Brain (organoid and tissue), 16 donors: ENCODE measurements at places on chromosomes 7 and 10. TPM values are rescaled to one million over a fixed set of nuclear protein-coding genes. Genes with fewer than 3 reads are reported as not detected.

Gene PGAM2
- polyA plus RNA-seq, result 141 TPM

Gene UROS
- 45.3 TPM for polyA plus RNA-seq

Gene ZSWIM8
- 81.2 TPM for polyA plus RNA-seq

Gene ADIRF
- polyA plus RNA-seq, result 84.5 TPM

Gene PNPLA8
- polyA plus RNA-seq, result 11.8 TPM

Gene FGFR2
- polyA plus RNA-seq, result 88.5 TPM

Gene ZMIZ2
- polyA plus RNA-seq, result 118 TPM

Gene NYAP1
- 20.8 TPM for polyA plus RNA-seq

Gene WIPF3
- polyA plus RNA-seq, result 17.6 TPM

Gene ELN
- 61.1 TPM for polyA plus RNA-seq

Gene GDF10
- 1.1 TPM for polyA plus RNA-seq

Gene ADAP1
- 60.1 TPM for polyA plus RNA-seq

Gene DOCK4
- polyA plus RNA-seq, result 8.4 TPM

Gene MAGI2
- polyA plus RNA-seq, result 14.6 TPM

Gene FEZF1
- 0.15 TPM for polyA plus RNA-seq

Gene EXOSC1
- 27.5 TPM for polyA plus RNA-seq

Gene MSS51
- polyA plus RNA-seq, result not detected

Gene RNF133
- polyA plus RNA-seq, result not detected

Gene HOXA5
- polyA plus RNA-seq, result 25.3 TPM

Gene IQUB
- 0.20 TPM for polyA plus RNA-seq

Gene COBL
- 31.5 TPM for polyA plus RNA-seq

Gene AGBL3
- polyA plus RNA-seq, result 0.64 TPM

Gene PRPS1L1
- not detected for polyA plus RNA-seq

Gene PAPSS2
- polyA plus RNA-seq, result 8.1 TPM

Gene RASA4B
- 48.9 TPM for polyA plus RNA-seq

Gene MPP7
- 0.41 TPM for polyA plus RNA-seq

Gene SFXN3
- polyA plus RNA-seq, result 25.9 TPM

Gene PITRM1
- 71.6 TPM for polyA plus RNA-seq

Gene FGFBP3
- polyA plus RNA-seq, result 4.6 TPM

Gene TRIM74
- 1.1 TPM for polyA plus RNA-seq

Gene EPO
- not detected for polyA plus RNA-seq

Gene OR6V1
- polyA plus RNA-seq, result not detected

Gene NXPH1
- 5.5 TPM for polyA plus RNA-seq

Gene GALNT17
- polyA plus RNA-seq, result 19.2 TPM

Gene CACNB2
- 2.9 TPM for polyA plus RNA-seq

Gene CLDN3
- 116 TPM for polyA plus RNA-seq

Gene ZNF467
- polyA plus RNA-seq, result 9.1 TPM

Gene IGF2BP3
- not detected for polyA plus RNA-seq
